ENCODE measurements at places on chromosomes 4 and X.

- no peak for DNase-seq
Measured at GRCh38 chrX:39022106-39022505, 220.8 kb downstream of the MID1IP1 start.

- no peak for DNase-seq
Measured at GRCh38 chrX:102934624-102935023, 2.4 kb upstream of the RAB40AL start.

DNA sequence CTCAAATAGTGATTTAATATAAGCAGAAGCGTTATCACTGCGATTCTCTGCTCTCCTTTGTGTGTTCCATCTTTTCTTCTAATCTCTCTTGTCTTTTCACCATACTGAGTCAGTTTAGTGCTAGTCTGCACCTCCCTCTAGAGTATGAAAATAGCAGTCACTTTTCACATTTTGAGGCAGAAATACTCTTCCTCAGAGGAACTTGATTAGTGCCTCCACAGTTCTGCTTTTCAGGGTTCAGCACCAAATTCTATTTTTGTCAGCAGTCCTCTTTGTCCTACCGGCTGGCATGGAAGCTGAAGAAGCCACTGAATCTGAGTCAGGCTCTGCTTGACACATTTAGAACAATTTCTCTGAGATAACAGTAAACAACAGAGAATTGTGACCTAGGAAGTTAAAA is 49.7 kb upstream of the ANKRD17 start:
- peak; percentile 80 for DNase-seq

GRCh38 chr4:75081561-75081960 is 148.6 kb downstream of the PARM1 start:
- no peak for DNase-seq

- DNase-seq = no peak
Measured at GRCh38 chrX:148865277-148866210, 365.1 kb downstream of the AFF2 start.

DNA sequence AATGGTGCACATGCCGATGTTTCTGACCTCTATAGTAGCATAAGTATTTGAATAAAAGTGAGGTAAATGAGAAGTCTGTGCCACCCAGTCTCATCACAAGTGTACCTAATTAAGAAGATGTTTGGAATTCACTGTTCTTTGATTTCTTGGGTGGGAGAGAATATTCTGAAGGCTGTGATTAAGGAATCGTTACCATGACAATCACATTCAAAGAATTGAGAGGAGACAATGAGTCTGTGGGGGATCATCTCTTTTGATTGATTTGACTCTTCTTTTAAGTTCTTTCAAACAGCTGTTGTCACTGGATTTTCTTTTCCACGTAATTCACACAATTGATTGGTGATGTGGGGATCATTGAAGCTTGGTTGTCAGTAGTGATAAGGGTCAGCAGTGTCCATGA is 18.1 kb downstream of the FHL1 start:
- DNase-seq = no peak

DNA sequence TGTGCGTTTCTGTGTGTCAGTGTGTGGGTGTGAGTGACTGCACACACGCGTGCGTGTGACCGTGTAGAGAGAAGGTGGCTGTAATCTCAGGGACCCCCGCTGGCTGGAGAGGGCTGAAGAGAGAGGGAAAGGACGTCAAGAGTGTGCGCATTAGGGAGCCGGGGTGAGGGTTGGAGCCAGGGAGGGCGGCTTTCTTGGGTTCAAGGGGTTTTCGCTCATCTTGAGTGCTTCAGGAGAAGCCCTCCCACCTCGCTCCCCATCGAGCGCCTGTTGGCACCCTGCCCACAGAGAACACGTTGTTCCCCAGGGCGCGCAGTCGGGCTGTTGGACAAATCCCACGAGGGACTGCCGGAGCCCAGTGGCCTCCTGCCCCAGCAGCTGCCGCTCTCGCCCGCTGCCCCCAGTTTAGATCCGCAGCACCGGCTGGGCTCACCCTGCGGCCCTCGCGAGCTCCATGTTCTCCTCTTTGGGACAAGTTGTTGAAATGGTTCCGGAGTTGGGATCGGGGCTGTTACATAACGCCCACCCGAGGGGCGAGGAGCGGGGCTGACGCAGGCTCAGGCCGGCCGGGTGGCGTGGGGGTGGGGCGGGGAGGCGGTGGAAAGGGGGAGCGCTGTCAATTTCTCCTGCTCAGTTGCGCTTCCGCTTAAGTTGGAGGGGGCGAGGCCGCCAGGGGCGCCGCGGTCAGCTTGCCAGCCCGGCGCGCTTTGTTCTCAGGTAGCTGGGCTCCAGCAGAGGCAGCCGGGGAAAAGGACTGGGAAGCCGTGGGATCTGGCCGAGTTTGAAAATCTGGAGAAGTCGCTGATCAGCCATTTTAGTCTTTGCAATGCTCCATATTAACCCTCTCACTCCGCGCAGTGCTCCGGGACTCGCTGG is 1.6 kb downstream of the GRIA2 start:
- DNase-seq = no peak

DNA sequence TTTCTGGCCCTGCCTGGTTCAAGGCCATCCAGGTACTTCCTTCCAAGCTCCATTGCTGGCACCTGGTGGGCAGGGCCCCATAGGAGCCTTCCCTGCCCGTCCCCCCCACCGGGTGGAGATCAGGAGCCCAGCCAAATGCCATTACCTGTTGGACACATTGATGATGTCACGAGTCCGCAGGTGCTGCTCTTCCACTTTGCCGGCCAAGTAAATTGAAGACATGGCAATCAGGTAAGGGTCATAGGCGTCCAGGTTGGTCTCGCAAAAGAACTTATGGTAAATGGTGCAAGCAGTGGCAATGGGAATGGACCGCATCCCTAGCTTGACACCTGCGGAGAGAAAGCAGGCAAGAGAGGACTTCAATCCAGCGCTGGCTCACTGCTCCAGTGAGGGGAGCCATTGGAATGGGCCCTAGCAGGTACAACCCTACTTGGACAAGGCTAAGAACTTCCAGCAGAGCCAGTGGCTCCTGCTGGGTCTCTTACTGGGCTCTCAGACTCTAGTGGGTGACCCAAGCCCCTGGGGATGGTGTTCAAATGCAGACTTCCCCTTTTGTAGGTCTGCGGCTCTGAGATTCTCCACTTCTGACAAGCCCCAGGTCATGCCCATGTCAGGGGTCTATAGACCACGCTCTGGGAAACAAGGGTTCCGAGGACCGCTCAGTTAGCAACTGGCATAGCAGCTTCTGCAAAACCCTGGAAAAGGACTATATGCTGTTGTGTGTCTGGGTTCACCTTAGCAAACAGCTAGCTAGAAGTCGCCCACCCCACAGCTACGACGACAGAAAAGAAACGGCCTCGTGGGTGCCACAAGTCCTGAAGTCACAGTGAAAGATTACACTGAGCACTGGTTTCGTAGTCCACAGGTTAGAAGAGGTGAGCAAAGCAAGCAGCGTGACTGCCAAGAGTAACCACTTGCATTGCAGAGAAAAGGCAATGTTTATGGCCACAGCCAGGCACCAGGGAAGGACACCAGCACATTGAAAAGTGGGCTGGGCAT is 2.8 kb downstream of the CCNQ start:
- DNase-seq = no peak

GRCh38 chr4:56426273-56426672 is 9.1 kb downstream of the PPAT start:
- no peak for DNase-seq

GRCh38 chr4:111954550-111954949 is 190.7 kb upstream of the FAM241A start:
- no peak for DNase-seq

DNA sequence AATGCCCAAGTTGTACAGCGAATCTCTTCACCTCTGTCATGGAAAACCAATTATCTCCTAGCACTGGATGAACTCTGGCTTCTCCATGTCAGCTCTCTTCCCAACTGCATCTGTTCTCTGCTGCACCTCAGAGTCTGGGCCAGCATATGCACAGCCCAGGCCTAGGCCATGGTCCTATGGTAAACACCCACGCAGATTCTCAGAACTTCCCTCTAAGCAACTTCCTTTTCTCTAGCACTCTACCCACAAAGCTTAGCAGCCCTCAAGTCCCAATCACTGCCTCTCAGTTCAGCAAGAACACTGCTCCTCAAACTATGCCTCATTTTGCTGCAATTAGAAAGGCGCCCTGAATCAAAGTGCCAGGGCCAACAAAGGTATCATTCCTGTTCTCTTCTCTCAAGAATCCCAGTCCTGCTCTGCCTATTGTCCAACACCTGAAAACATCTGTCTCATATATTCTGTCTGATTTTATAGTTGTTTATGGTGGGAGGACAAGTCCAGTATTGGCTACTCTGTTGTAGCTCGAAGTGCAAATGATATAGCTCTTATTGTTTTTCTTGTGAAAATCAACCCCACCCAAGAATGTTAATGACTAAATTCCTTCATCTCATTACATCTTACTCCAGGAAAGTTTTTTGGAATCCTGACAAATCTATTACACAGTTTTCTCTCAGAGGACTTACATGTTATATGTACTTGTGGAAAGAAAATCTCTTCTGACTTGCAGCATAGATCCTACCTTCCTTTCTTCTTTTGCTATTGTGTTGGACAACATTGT is 85.4 kb downstream of the DCHS2 start:
- DNase-seq = no peak

- DNase-seq = no peak
Measured at GRCh38 chr4:63919636-63920365, 489.4 kb downstream of the TECRL start.

DNA sequence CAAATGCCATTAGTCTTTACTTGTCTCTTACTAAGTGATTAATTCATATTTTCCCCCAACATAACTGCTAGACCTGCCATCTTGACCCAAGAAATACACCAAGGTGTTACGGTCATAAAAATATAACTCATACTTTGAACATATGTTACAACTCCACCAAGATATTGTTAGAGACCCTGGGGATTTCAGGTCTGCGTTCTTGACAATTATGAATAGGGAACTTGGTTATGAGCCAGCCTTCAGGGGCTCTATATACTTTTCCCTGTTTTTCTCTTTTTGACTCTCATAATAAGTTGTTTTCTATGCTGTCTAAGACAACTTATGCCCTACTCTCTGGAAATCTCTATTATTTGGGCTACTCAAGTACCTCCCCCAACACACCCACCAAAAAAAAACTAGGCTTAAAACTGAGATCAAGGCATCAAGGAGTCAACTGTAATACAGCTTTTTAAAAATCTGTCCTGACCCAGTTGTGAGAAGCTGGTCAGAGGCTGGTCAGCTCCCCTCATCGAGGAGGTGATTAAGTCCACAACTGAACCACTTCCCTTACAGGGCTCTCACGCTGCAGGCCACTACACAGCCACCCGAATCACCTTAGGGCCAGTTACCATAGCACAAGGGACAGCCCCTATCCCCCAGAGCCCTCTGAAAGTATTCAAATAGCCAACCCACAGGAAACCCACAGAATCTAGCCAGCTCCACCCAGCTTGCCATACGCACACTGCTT is 10.5 kb upstream of the TLR3 start:
- no peak for DNase-seq

DNA sequence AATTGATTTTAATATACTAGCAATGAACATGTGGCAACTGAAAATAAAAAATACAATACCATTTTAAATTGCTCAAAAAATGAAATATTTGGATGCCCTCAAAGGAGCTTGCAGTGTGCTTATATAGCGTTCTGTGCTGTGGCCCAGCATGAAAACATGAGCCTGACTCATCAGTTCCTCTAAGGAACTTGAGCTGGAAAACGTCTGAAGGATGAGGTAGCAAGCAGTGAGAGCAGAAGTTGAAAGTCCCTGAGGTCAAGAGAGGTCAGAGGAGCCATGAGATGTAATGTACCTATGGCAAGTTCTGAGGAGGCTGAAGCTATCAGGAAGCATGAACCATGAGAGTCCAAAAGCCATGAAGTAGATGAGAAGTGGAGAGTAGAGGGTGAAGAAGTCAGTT is 59.7 kb downstream of the HMGB3 start:
- no peak for DNase-seq

- DNase-seq = no peak
Measured at GRCh38 chr4:184850018-184850417, 24.2 kb upstream of the ACSL1 start.

DNA sequence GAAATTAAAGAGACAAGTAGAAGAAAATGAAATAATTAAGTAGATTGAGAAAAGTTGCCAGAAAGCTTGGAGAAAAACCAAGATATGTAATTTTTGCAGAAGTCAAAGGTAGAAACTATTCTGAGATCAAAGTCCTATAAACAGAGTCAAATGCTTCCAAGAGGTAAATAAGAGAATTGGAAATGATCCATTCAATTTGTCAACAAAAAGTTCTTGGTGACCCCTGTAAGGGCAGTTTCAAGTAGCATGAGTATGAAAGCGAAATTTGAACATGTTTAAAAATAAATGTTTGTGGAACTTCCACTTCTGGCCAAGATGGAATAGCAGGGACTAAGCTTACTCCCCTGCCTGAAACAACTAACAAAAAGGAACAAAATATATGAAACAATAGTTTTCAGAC is 562.0 kb downstream of the SMARCA1 start:
- no peak for DNase-seq

- no peak for DNase-seq
Measured at GRCh38 chr4:16582036-16582435, 316.4 kb downstream of the LDB2 start.

DNA sequence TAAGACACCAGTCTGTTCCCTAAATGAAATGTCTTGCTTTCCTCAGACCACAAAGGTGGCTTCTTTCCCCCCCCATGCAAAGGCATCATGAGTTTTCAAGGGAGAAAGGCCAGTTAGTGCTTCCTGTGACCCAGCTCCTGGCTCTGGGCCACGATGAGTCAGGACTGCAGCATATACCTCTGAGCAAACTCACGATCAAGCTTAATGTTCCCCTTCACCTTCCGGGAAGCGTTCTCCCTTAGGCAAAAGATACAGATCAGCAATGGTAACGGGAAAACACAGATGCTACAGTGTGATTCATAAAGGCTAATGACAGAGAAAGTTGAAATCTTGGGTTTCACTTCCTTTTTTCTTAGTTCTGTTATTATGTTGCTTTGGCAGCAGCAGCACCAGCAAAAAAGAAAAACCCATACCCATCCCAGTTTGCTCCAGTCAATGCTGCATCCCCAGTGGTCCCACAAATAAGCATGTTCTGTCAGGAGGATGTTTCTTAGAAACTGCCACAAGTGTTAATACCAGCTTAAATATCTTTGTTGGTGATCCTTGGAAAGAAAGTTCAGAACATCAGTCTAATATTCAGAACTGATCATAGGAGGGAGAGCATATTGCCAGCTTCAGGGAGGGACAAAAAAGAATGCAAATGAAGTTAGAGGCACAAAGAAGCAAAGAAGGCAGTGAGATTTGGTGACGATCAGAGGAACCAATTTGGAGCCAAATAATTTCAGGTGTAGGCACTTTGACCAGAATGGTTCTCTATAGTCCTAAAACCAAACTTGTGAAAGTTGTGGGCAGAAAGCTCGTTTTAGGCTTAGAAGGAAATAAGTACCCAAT is 41.2 kb downstream of the LONRF3 start:
- peak; percentile 25 for DNase-seq

DNA sequence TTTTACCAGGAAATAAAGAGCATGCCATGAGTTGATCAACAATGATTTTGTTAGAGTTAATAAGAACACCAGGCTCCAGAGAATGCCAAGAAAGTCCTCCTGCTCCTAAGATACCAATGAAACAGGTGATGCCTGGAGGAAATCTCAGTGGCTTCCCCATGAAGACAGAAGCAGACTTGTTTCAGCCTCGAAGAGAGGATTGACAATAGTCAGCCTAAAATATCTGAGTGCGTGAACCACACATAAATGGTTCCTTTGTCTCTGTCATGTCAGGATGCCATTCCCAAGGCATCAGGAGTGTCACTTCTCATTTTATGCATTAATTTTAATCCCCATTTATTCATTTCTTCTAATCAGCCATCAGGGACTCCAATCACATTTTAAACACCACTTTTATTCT is 69.6 kb downstream of the PHOX2B start:
- no peak for DNase-seq

- no peak for DNase-seq
Measured at GRCh38 chrX:14920196-14920595, 47.0 kb downstream of the MOSPD2 start.

GRCh38 chr4:16217300-16218051 is 8.8 kb downstream of the TAPT1 start:
- no peak for DNase-seq
